NCI-H69 (cell line): ENCODE measurements at places on chromosomes 6 and 20.

GRCh38 chr20:50982363-50982762 is 23.7 kb downstream of the MOCS3 start:
- DNase-seq = peak; percentile 69

GRCh38 chr6:168988280-168988679 is 265.4 kb downstream of the THBS2 start:
- DNase-seq = no peak

DNA sequence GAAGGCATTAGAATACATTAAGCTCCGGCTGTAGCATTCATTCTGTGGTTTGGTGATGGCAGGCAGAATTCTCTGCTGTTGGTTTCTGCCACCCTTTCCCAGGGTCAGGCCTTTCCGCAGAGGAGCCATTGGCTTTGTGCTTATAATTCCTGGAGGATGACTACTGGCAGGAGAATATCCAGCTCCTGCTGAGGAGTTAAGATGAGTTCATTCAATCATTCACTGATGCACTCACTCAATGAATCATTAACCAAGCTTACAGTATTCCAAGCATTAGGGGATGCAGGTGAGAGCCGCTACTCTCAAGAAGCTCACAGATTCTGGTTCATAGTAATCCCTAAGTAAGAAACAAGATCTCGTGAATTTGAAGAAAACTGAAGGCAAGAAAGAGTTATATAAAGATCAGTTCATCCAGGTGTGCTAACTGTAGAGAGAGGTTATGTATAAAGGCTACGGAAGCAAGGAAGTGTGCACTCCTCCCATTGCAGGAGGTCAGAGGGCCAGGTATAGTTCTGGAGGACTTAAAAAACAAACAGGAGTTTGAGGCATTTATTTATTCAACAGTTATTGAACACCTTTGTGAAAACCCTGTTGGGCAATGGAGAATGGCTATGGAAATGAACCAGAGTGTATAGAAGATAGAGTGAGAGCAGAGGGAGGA is 75.5 kb downstream of the HMGN3 start:
- no peak for DNase-seq

DNA sequence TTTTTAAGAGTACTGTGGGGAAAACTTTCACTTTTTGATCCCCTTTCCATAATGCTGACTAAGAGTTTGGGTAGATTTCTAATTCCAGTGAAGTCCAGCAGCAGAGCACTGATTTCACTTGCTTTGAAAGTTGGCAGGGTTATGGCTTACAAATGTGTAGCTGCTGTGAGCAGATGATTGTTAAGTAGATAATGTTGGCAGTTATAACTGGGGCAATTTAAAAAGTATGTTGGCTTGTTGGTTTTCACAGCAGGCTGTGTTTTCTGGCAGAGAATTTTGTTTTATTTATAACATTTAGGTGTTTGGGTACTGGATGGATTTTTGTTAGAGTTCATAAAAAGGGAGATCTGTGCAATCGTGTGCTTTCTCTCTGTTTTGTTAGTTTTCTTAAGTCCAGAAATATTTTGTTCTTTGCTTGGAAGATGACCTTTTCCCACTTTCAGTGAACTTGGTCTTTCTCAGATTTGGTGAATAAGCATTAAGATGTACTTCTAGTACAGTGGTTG is 31.4 kb downstream of the AFDN start:
- peak; percentile 16 for DNase-seq

DNA sequence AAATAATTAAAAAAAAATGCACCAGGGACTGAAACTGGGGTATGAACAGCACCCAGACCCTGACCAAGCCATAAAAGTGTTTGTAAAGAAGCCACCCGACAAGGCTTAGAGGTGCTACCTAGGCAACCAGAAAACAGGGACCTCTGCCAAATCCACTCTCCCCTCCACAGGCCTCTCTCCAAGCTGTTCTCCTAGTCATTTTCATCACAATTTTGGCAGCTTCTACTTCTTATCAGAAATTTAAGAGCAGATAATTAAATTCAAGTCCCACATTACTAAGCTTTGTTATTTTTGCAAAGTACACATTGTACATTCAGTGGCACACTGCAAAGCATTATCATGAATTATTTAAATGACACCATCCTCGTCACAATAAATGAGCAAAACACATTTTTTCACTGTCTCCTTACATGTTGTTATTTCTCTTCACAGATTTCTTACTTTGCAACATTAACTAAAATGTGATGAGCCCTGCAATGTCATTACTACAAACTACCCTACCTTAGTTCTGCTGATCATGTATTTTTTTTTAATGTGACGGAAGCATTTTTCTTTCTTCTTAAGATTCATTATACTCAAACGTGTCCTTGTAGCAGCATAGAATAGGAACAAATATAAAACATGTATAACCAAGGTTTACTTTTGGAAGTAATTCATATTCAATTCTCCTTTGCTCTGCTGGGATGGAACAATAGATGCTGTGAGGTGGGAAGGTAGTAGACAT is 38.1 kb downstream of the ECT2L start:
- DNase-seq = peak; percentile 93

DNA sequence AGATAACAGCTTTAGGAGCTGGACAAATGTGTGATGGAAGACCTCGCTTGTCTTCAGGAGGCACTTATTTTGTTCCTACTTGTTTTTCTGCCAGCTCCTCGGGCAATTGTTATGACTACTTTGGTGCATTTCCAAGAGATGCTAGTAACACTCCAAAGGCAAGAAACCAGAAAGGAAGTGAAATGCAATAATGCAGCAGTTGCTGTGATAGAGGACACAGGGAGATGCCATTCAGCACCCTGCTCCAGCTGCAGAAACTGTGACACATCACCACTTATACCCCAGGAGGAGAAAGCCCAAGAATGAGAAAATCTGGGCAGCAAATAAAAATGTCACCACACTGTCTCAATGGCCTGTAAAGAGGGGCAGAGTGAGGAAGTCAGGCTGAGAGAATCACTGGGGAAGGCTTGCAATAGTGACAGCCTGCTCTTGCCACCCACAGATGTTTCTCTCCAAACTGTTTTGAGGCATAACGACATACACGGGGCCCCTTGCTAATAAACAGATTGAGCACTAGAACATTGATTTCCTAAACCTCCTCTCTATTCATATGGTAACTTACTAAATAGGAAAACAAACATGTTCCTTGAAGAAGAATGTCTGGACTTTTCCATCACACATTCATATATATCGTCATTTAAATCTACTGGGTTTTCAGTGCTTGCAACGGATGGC is 231.0 kb upstream of the PRND start:
- no peak for DNase-seq

GRCh38 chr20:1443085-1443484 is 23.6 kb downstream of the NSFL1C start:
- DNase-seq = no peak

- DNase-seq = peak; percentile 33
Measured at GRCh38 chr6:30238178-30238795, 25.1 kb upstream of the TRIM26 start.

DNA sequence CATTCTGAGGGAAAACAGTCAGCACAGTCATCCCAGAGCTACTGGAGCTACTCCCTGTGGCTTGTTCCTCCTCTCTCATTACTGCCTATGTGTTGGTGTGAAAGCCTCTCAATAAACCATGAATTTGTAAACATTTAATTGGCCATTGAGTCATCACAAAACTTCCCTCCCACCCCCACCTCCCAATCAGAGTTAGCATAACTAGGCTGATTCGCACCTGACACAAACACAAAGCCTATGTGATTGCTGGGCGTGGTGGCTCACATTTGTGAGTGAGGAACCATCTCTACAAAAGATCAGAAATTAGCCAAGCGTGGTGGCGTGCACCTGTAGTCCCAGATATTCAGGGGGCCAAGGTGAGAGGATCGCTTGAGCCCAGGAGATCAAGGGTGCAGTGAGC is 17.1 kb upstream of the SNTA1 start:
- DNase-seq = peak; percentile 90
